Cardiac muscle cell (in vitro differentiated cells and primary cell): ENCODE measurements at places on chromosomes 11 and 22. TPM values are rescaled to one million over a fixed set of nuclear protein-coding genes. Genes with fewer than 3 reads are reported as not detected.

GRCh38 chr11:57649826-57650738 is at the start of gene YPEL4:
YPEL4 (minus strand) TSS chr11:57649912; CDS start chr11:57647107, 2,805 bp downstream.
- no peaks in the 10 kb centered on the region for H3K27me3 ChIP-seq
- no peaks in the 10 kb centered on the region for H3K36me3 ChIP-seq
- H3K4me3 ChIP-seq: peak within 1 kb of the TSS; percentile 26
- peak within 1 kb of the TSS; percentile 36 for H3K27ac ChIP-seq
- peaks cover 54% of the 10 kb centered on the region for H3K4me1 ChIP-seq

DNA sequence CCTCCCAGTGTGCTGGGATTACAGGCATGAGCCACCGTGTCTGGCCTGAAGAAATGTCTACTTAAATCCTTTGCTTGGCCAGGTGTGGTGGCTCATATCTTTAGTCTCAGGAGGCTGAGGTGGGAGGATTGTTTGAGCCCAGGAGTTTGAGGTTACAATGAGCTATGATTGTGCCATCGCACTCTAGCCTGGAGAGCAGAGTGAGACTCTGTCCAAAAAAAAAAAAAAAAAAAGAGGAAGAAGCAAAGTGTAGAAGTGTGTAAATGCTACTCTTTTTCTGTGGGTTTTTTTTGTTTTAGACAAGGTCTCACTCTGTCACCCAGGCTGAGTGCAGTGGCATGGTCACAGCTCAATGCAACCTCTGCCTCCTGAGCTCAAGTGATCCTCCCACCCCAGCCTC is 6.4 kb upstream of the ATG16L2 start:
- no peak for DNase-seq
- no peaks in the 10 kb centered on the region for H3K36me3 ChIP-seq
- H3K4me3 ChIP-seq: no peak overlapping the region
- H3K27ac ChIP-seq: no peak overlapping the region
- peaks cover 3% of the 10 kb centered on the region for H3K4me1 ChIP-seq

GRCh38 chr22:37169947-37170688 is 17.9 kb downstream of the C1QTNF6 start:
- no peak overlapping the region for H3K27ac ChIP-seq
- no peaks in the 10 kb centered on the region for H3K4me1 ChIP-seq
- no peaks in the 10 kb centered on the region for H3K27me3 ChIP-seq
- no peaks in the 10 kb centered on the region for H3K36me3 ChIP-seq

- H3K4me3 ChIP-seq: peak overlapping the region; percentile 5
- peak overlapping the region; percentile 81 for H3K27ac ChIP-seq
- no peaks in the 10 kb centered on the region for H3K27me3 ChIP-seq
- no peaks in the 10 kb centered on the region for H3K36me3 ChIP-seq
Observed at GRCh38 chr11:121930004-121930965, 185.7 kb downstream of the BLID start.

DNA sequence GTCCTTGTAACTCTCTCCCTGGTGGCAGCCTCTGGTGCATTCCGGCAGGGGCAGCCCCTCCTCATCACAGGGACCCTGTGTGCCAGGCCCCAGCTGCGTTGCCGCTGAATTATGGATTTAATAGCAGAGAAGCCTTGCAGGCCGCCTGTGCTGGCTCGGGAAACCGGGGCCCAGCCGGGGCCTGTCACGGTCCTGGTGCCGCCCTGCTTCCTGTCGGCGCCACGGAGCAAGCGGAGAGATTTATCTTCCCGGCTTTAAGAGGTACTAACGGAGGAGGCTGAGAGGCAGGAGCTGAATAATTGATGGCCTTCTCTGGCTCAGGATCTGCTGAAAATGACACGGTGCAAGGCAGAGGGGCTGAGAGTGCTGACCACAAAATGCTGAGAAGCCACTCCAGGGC is 54.0 kb upstream of the CCDC188 start:
- H3K27me3 ChIP-seq: peaks cover under 1% of the 10 kb centered on the region
- no peak overlapping the region for H3K4me3 ChIP-seq
- peak; percentile 65 for DNase-seq
- H3K4me1 ChIP-seq: peaks cover 45% of the 10 kb centered on the region

DNA sequence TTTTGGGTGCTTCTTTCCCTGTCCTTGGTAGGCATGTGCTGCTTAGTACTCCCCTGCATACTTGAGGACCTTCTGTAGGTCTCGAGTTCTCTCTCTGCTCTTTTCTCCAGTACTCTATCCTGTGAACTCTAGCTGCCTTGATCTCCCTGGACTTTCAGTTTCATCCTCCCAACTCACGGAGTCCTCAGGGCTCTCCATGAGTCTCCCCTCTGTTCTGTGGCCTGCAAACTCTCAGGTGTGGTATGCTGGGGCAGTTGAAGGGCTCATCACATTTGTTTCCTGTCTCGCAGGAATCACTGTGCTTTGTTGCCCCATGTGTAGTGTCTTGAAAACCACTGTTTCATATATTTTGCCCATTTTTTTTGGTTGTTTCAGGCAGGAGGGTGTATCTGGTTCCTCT is 3.3 kb upstream of the PACS1 start:
- H3K4me1 ChIP-seq: peaks cover 22% of the 10 kb centered on the region
- no peak overlapping the region for H3K4me3 ChIP-seq
- no peak for DNase-seq
- H3K27me3 ChIP-seq: no peaks in the 10 kb centered on the region
- H3K27ac ChIP-seq: peak overlapping the region; percentile 94

DNA sequence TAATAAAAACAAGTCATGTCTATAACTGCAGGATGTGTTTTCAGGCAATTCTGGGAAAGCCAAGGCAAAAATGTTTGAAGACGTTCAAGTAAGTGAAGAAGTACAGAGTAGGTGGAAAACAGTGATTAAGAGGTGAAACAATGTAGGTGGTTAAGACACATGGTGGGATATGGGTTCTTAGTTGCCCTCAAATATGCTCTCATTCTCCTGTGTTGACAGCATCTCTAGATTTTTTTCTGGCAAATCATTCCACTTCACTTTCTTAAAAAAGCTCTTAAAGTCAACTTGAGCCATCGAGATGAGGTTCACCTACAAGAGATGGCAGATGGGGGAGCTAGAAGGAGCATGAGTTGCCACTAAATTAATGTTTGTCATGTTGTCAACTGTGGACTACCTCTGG is 1041.0 kb upstream of the CNTN5 start:
- H3K36me3 ChIP-seq: no peaks in the 10 kb centered on the region
- DNase-seq: no peak
- H3K4me1 ChIP-seq: peaks cover 7% of the 10 kb centered on the region
- H3K27ac ChIP-seq: no peak overlapping the region

GRCh38 chr11:15750535-15751308 is 605.6 kb downstream of the SOX6 start:
- H3K27me3 ChIP-seq: no peaks in the 10 kb centered on the region
- H3K4me1 ChIP-seq: no peaks in the 10 kb centered on the region
- H3K36me3 ChIP-seq: no peaks in the 10 kb centered on the region
- DNase-seq: no peak
- H3K4me3 ChIP-seq: no peak overlapping the region

DNA sequence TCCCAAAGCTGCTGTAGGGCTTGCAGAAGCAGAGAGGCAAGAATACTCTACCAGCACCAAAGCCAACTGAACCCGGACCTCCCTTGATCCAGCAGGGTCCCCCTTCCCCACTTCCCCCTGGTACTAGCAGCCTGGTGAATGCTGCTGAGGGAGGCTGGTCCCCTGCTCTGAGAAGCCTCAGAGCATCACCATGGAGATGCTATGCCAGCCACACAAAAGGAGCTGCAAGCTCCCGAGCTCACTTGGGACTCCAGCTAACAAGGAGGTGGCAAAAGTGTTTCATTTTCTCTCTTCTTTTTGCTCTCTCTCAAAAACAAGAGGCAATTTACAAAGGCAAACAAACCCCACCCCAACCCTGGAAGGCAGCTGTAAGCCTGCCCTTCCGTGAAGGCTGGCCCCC is 509.8 kb downstream of the BUD13 start:
- no peak for DNase-seq
- H3K4me3 ChIP-seq: no peak overlapping the region
- H3K36me3 ChIP-seq: no peaks in the 10 kb centered on the region
- no peaks in the 10 kb centered on the region for H3K27me3 ChIP-seq

- no peaks in the 10 kb centered on the region for H3K36me3 ChIP-seq
- H3K27me3 ChIP-seq: peaks cover 9% of the 10 kb centered on the region
- H3K27ac ChIP-seq: no peak overlapping the region
- no peaks in the 10 kb centered on the region for H3K4me1 ChIP-seq
- H3K4me3 ChIP-seq: no peak overlapping the region
Observed at GRCh38 chr11:17547932-17548331, 873 bp downstream of the OTOG start.

DNA sequence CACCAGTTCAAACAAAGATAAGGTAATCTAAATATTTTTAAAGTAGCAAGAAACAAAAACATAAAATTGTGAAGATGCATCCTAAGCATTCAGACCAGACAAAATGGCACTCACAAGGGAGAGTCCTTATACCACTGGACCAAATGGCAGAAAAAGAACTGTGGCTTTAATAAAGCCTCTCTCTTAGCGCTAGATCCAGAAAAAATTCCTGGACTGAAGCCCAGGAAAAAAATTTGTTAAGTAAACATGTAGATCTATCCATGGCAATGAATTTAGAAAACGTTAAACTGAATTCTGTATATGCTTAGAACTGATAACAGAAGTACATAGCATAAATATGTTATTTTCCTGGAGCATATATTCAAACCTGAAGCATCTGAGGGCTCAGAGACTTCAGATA is 11.8 kb upstream of the CD59 start:
- peak; percentile 65 for DNase-seq
- no peaks in the 10 kb centered on the region for H3K27me3 ChIP-seq
- peaks cover 11% of the 10 kb centered on the region for H3K36me3 ChIP-seq
- H3K4me1 ChIP-seq: peaks cover 4% of the 10 kb centered on the region
- no peak overlapping the region for H3K27ac ChIP-seq

DNA sequence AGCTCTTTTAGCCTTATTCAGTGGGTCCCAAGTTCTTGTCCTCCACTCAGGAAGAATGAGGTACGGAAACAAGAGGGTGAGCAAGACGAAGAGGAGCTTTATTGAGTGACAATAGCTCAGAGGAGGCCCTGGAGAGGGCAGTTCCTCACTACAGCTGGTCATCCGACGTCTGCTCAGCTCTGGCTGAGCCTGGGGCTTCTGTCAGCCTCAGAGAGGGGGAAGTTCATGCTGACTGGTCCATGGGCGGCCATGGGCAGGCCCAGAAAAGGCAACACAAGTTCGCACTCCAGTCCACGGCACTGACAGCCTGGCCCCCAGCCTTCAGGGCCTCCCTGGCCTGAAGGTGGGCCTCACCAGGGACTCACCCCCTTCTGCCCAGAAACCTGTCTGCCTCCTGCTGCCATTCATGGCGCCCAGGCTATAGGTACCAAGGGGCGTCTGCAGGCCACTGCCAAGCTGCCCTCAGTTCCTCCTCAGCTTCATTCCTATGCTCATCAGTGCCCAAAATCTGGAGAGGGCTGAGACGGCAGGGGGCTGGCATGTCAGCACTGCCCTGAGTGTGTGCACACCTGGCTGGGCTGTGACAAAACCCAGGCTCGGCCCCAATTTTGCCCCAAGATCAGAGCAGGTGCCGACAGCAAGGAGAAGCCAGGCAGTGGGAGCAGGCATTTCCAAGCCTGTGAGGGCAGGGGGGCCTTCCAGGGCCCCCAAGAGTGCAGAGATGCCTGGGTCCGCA is 21.7 kb upstream of the KIAA0930 start:
- H3K27me3 ChIP-seq: no peaks in the 10 kb centered on the region
- no peak overlapping the region for H3K27ac ChIP-seq
- H3K4me3 ChIP-seq: no peak overlapping the region
- H3K36me3 ChIP-seq: no peaks in the 10 kb centered on the region
- no peaks in the 10 kb centered on the region for H3K4me1 ChIP-seq

- H3K4me3 ChIP-seq: no peak overlapping the region
- peaks cover 9% of the 10 kb centered on the region for H3K4me1 ChIP-seq
- H3K36me3 ChIP-seq: no peaks in the 10 kb centered on the region
- no peak overlapping the region for H3K27ac ChIP-seq
- no peaks in the 10 kb centered on the region for H3K27me3 ChIP-seq
Observed at GRCh38 chr11:36454941-36455631, 55.0 kb downstream of the TRAF6 start.

- peaks cover 4% of the 10 kb centered on the region for H3K4me1 ChIP-seq
- DNase-seq: no peak
- peaks cover 86% of the 10 kb centered on the region for H3K27me3 ChIP-seq
- H3K36me3 ChIP-seq: no peaks in the 10 kb centered on the region
Observed at GRCh38 chr22:45589556-45589955, 82.1 kb upstream of the ATXN10 start.

DNA sequence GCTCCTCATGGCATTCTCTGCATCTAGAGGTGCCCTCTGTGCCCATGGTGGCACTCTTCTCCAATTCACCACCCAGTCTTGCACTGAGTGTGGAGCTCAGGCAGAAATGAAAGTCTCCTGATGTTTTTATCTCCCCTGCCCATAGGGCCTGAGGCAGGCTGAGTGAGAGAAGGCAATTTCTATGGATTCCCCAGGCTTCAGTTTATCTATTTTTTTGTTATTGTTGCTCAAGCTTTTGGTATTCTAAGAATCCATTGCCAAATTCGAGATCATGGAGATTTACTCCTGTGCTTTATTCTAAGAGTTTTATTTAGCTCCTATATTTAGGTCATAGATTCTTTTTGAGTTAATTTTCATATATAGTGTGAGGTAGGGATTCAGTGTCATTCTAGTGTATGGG is 40.7 kb downstream of the TSPAN18 start:
- no peak overlapping the region for H3K4me3 ChIP-seq
- H3K4me1 ChIP-seq: peaks cover 44% of the 10 kb centered on the region
- no peaks in the 10 kb centered on the region for H3K36me3 ChIP-seq
- H3K27ac ChIP-seq: peak overlapping the region; percentile 94
- no peak for DNase-seq

GRCh38 chr11:117418737-117419481 is 91.3 kb downstream of the CEP164 start:
- no peak overlapping the region for H3K27ac ChIP-seq
- H3K27me3 ChIP-seq: no peaks in the 10 kb centered on the region
- peaks cover 4% of the 10 kb centered on the region for H3K4me1 ChIP-seq

- no peaks in the 10 kb centered on the region for H3K4me1 ChIP-seq
- H3K27ac ChIP-seq: no peak overlapping the region
Observed at GRCh38 chr11:121212536-121213361, 79.8 kb upstream of the SC5D start.

P4HA3 gene
- not detected in 2 replicates for total RNA-seq

KCNJ1 gene
- total RNA-seq: not detected in 2 replicates

CHRDL2 gene
- not detected in 2 replicates for total RNA-seq

RAC2 gene
- total RNA-seq: 1.8 and 2.0 TPM in 2 replicates

TSSK2 gene
- total RNA-seq: not detected in 2 replicates

BDNF gene
- 0.36 and 0.70 TPM in 2 replicates for total RNA-seq

ANO5 gene
- total RNA-seq: 6.2 and 10.9 TPM in 2 replicates

FOLR1 gene
- 0.88 and 1.8 TPM in 2 replicates for total RNA-seq

TSSC4 gene
- total RNA-seq: 61.4 and 71.6 TPM in 2 replicates

SLC1A2 gene
- total RNA-seq: 0.92 and 1.3 TPM in 2 replicates

OSBP2 gene
- 19.4 and 39.2 TPM in 2 replicates for total RNA-seq
